Activated T-helper 1 cell treated with anti-CD3 and anti-CD28 coated beads, Interleukin-12 subunit alpha, Interleukin-12 subunit beta, Interleukin-2, Interleukin-4 antibody, amounts not matched to agents 30 ng/mL and 10 ng/mL and 1 ng/mL, durations not matched to agents 14 hours and 24 hours and 36 hours (primary cell): ENCODE measurements at places on chromosomes 1 and 21. TPM values are rescaled to one million over a fixed set of nuclear protein-coding genes. Genes with fewer than 3 reads are reported as not detected.

Gene GJA9
- total RNA-seq, result not detected in 2 replicates

Gene ZNHIT6
- 24.6 and 26.3 TPM in 2 replicates for total RNA-seq

Gene KAZN
- total RNA-seq, result 0.54 and 0.91 TPM in 2 replicates

Gene F11R
- 11.9 and 13.5 TPM in 2 replicates for total RNA-seq

Gene MAP3K7CL
- total RNA-seq, result 3.8 and 4.2 TPM in 2 replicates

DNA sequence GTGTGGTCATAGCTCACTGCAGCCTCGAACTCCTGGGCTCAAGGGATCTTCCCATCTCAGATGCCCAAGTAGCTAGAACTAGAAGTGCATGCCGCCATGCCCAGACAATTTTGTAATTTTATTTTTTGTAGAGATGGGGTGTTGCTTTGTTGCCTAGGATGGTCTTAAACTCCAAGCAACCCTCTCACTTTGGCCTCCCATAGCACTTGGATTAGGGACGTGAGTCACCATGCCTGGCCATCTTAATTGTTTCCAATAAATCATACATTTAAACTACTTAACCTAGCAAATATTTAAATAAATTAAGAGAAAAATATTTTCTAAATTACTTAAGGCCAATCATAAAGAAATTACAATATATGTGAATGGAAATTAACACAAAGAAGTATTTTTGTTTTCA is 35.1 kb upstream of the ADGRL4 start:
- H3K4me1 ChIP-seq, result peaks cover 16% of the 10 kb centered on the region
- no peak for DNase-seq
- no peaks in the 10 kb centered on the region for H3K36me3 ChIP-seq
- H3K27me3 ChIP-seq, result no peaks in the 10 kb centered on the region

GRCh38 chr1:186819126-186819525 is 9.6 kb upstream of the PLA2G4A start:
- H3K36me3 ChIP-seq, result no peaks in the 10 kb centered on the region
- H3K27me3 ChIP-seq, result peaks cover 5% of the 10 kb centered on the region
- DNase-seq, result no peak
- H3K27ac ChIP-seq, result no peak overlapping the region
- H3K4me1 ChIP-seq, result no peaks in the 10 kb centered on the region
- no peak overlapping the region for H3K4me3 ChIP-seq

DNA sequence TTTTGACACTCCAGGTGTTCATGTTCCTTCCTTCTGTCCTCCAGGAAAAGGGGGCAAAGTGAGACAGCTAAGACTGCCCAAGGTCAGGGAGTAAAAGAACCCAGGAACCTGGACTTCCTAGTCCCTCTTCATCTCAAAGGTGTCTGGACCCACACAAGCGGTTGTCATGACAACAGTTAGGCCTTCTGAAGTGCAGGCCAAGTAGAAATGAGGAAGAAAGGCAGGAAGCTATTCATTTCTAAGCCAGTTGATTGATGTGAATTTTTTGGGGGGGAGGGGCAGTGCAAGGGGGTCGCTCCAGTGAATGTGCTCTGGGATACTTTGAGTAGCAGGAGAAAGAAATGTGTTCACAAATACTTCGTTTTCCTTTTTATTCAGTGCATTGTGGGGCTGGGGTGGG is 114.3 kb downstream of the NAV1 start:
- H3K4me1 ChIP-seq, result no peaks in the 10 kb centered on the region
- no peak overlapping the region for H3K4me3 ChIP-seq
- H3K36me3 ChIP-seq, result no peaks in the 10 kb centered on the region
- peaks cover 33% of the 10 kb centered on the region for H3K27me3 ChIP-seq
- H3K27ac ChIP-seq, result no peak overlapping the region

DNA sequence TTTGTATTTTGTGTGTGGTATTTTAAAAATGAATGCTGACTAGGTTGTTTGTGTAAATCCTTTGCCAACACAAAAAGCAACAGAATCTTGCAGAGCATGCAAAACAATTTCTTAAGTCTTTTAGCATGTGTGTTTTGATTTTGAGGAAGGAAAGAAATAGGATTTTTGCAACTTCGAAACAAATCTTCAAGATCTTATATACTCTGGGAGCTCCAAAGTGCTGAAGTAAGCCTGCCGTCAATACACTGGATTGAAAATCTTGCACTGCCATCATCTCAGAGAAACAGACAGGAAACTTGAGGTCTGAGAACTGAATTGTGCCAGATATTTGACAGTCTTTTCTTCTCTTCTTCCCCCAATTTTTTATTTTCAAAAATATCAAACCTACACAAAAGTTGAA is 29.3 kb upstream of the DISP1 start:
- peaks cover 18% of the 10 kb centered on the region for H3K27me3 ChIP-seq
- H3K27ac ChIP-seq, result no peak overlapping the region
- no peak overlapping the region for H3K4me3 ChIP-seq

DNA sequence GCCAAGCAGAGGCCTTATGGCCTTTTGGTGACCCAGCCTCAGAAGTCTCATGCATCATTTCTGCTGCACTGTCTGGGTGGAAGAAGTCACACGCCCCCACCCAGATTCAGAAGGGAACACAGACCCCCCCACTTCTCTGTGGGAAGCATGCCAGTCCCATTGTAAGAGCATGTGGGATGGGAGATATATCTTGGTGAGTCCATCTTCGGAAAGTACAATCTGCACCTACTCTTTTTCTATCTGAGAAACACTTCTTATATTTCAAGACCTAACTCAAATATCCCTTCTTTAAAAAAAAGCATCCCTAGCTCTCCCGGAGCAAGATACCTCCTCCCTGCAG is 159.6 kb upstream of the FGGY start:
- H3K27ac ChIP-seq, result no peak overlapping the region
- H3K4me3 ChIP-seq, result no peak overlapping the region
- DNase-seq, result no peak

GRCh38 chr21:25115021-25115420 is 492.3 kb downstream of the MRPL39 start:
- no peaks in the 10 kb centered on the region for H3K4me1 ChIP-seq
- H3K4me3 ChIP-seq, result no peak overlapping the region
- DNase-seq, result no peak
- no peaks in the 10 kb centered on the region for H3K36me3 ChIP-seq
